ENCODE measurements at places on chromosomes 5 and 9. TPM values are rescaled to one million over a fixed set of nuclear protein-coding genes. Genes with fewer than 3 reads are reported as not detected.

Gene ARID3C
- not detected for total RNA-seq

Gene GPR151
- total RNA-seq = not detected

Gene CDKN2B-AS1
- total RNA-seq = 0.73 TPM

Gene HAVCR1
- not detected for total RNA-seq

Gene TXNDC8
- total RNA-seq = not detected

Gene ZNF879
- total RNA-seq = 8.7 TPM

Gene SLC45A2
- total RNA-seq = not detected

GRCh38 chr9:93264338-93265125, 80.6 kb downstream of the WNK2 start:
- H3K4me3 ChIP-seq = no peak overlapping the region
- H3K36me3 ChIP-seq = no peaks in the 10 kb centered on the region
- no peaks in the 10 kb centered on the region for H3K27me3 ChIP-seq

DNA sequence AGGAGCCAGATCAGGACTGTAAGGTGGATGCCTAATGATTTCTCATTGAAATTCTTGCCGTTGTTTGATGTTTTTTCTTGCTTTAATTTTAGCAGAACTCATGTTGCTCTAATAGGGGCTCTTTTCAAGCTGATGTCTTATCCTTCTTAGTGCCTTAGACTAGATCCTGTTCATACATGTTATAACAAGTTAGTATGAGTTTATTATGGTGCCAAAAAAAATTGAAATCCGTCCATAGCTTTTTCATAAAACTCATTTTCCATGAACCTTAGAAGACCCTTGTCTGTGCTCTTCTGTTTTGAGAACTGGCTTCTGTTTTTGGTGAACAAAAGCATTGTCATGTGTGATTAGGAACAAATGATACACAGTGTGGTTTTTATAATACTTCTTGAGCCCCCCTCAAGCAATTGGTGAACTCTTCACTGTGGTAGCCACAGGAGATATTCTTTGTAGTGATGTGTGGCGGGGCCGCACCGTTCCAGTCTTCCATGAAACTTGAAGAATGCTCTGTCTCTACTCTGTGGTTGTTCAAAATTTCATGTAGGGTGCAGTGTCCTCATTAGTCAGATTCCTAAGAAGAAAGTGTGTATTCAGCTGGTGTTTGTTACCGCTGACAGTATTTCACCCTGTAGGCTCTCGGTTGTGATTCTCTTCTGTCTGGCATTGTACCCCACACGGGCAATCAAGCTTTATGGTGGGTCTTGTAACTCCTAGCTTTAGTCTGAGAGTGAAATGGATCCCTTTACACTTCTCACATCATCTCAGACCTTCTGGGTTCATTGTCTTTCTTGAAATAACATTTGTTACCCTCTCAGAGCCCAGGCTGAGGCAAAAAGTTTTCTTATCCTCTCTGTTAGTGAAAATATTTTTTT, 10.7 kb downstream of the OTULIN start:
- H3K4me3 ChIP-seq = no peak overlapping the region
- peak overlapping the region; percentile 3 for H3K27ac ChIP-seq
- peaks cover 6% of the 10 kb centered on the region for H3K36me3 ChIP-seq
- H3K27me3 ChIP-seq = no peaks in the 10 kb centered on the region
- no peak for DNase-seq

DNA sequence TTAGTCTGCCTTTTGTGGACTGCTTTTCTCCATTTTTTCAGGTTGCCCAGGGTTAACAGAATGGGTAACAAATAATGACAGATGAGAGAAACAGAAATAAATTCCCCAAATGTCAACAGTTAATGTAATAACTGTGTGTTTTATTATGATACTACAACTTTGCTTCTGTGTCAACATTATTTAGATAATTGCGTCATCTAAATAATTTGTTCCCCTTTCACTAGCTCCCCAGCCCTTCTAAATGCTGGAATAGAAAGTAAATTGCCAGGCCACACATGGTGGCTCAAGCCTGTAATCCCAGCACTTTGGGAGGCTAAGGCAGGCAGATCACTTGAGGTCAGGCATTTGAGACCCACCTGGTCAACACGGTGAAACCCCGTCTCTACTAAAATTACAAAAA, 53.5 kb downstream of the RNF38 start:
- H3K27ac ChIP-seq = no peak overlapping the region
- H3K4me1 ChIP-seq = no peaks in the 10 kb centered on the region
- peaks cover 92% of the 10 kb centered on the region for H3K36me3 ChIP-seq
- DNase-seq = no peak

- no peak overlapping the region for H3K4me3 ChIP-seq
- peaks cover 98% of the 10 kb centered on the region for H3K36me3 ChIP-seq
- no peaks in the 10 kb centered on the region for H3K27me3 ChIP-seq
- DNase-seq = no peak
- H3K27ac ChIP-seq = no peak overlapping the region
Measured at GRCh38 chr5:5453131-5453530, 30.7 kb downstream of the ICE1 start.

GRCh38 chr5:33692980-33693379, 198.8 kb downstream of the ADAMTS12 start:
- H3K27ac ChIP-seq = no peak overlapping the region
- H3K36me3 ChIP-seq = no peaks in the 10 kb centered on the region
- no peaks in the 10 kb centered on the region for H3K27me3 ChIP-seq
- no peaks in the 10 kb centered on the region for H3K4me1 ChIP-seq

DNA sequence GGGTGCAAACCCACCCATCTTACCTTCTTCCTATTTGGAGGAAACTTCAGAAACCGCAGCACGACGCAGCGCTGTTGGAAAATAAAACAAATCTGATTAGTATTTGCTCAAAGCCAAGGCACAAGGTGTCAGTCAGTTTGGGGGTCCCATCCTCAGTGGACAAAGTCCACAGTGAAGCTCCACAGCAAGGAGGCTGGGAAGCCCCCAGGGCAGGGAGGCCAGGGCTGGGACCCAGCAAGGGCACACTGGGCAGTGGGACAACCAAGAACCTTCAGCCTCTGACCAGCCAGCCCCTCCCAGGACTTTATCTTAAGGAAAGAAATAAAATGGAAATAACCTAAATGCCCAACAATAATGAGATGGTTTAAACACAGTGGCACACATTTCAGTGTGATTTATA, 11.3 kb downstream of the IPPK start:
- H3K4me1 ChIP-seq = peaks cover 6% of the 10 kb centered on the region
- no peak for DNase-seq
- no peak overlapping the region for H3K4me3 ChIP-seq
- no peak overlapping the region for H3K27ac ChIP-seq
- H3K27me3 ChIP-seq = no peaks in the 10 kb centered on the region
